ENCODE measurements at places on chromosomes 1 and 21.

GRCh38 chr1:202862679-202863560 lies 26.0 kb downstream of the RABIF start:
- no peak for DNase-seq

GRCh38 chr1:155458111-155458510 lies 104.5 kb downstream of the ASH1L start:
- no peak for DNase-seq

DNA sequence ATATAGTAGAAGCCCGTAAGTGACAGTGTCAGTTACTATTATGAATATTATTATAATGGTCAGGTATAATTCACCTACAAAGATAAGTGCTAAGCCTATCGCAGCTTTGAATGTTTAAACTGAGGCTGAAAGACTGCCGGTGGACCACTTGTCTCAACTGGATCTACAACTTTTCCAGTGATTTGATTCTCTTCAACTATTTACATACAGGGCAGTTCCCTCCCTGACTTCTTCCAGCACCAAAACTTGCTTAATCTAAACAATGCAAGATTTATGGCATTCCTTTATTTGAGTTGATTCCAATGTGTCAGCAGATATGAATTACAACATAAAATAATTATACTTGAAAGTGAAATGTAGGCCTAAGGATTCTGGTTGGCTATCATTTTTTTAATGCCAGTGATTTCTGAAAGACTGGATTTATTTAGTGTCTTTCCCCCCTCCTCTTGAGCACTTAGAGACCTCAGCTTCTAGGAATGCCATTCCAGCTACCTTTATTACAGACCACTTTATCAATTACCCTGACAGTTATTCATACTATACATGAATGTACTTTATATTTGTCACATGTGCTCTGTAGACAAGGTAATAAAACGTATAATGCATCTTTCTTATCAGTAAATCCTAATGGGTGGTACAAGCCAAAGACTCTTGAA lies 153.3 kb upstream of the C8B start:
- DNase-seq: no peak

- DNase-seq: no peak
Observed at GRCh38 chr1:220353229-220354012, 81.2 kb upstream of the RAB3GAP2 start.

- DNase-seq: no peak
Observed at GRCh38 chr1:44239961-44240371, 26.7 kb downstream of the DMAP1 start.

GRCh38 chr21:37848721-37849490 lies 67.4 kb downstream of the KCNJ6 start:
- no peak for DNase-seq
